ENCODE measurements at places on chromosomes 2 and 18.

DNA sequence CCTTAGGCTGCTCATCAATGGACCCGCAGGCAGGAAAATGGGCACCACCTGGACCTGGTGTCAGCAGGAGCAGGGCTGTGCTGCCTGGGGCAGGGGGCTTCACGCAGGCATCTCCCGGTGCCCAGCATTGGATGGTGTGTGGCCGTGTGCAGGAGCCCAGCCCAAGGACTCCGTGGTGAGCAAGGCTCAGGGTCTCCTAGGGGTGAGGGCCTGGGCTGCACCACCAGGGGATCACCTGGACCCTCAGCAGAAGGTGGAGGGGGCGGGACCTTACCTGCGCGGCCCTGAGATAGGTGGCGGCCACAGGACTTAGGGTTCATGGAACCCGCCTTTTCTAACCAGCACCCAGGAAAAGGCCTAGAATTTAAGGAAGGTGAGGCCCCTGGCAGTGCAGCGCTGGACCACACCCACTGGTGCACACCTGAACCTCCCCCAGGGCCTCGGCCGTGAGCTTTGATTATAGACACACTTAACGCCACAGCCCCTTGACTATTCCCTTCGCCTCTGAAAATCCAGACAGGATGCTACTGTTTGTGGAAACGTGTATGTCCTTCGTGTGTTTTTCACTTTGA, 89.0 kb downstream of the TMEM18 start:
- DNase-seq: no peak

GRCh38 chr18:49020129-49020528, 69.4 kb upstream of the SMAD7 start:
- no peak for DNase-seq

- no peak for DNase-seq
Observed at GRCh38 chr18:22883179-22883578, 49.9 kb upstream of the RBBP8 start.

DNA sequence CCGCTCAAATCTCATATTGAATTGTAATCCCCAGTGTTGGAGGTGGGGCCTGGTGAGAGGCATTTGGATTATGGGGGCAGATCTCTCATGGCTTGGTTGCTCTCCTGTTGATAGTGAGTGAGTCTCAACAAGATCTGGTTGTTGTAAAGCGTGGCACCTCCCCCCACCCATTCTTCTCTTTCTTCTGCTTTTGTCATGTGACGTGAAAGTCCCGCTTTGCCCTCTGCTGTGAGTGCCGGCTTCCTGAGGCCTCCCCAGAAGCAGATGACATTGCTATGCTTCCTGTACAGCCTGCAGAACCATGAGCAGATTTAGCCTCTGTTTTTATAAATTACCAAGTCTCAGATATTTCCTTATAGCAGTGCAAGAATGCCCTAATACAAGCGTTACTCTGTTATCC, 673.8 kb downstream of the ADCYAP1 start:
- DNase-seq: no peak

- no peak for DNase-seq
Observed at GRCh38 chr2:202932425-202933138, 20.5 kb downstream of the CARF start.

GRCh38 chr2:230664128-230664527, 48.5 kb upstream of the CAB39 start:
- no peak for DNase-seq

GRCh38 chr2:172440795-172441194, 13.4 kb downstream of the ITGA6 start:
- DNase-seq: no peak

- no peak for DNase-seq
Observed at GRCh38 chr18:24010673-24011072, 3.9 kb upstream of the TTC39C start.

GRCh38 chr2:239720361-239721360, 304.5 kb downstream of the NDUFA10 start:
- no peak for DNase-seq

Measured in stimulated activated CD4-positive, alpha-beta T cell treated with anti-CD3 and anti-CD28 coated beads, Interleukin-2, amount 100 ng/mL, for 4 hours (primary cell).